ENCODE measurements at places on chromosomes 2 and 18. TPM values are rescaled to one million over a fixed set of nuclear protein-coding genes. Genes with fewer than 3 reads are reported as not detected.

DNA sequence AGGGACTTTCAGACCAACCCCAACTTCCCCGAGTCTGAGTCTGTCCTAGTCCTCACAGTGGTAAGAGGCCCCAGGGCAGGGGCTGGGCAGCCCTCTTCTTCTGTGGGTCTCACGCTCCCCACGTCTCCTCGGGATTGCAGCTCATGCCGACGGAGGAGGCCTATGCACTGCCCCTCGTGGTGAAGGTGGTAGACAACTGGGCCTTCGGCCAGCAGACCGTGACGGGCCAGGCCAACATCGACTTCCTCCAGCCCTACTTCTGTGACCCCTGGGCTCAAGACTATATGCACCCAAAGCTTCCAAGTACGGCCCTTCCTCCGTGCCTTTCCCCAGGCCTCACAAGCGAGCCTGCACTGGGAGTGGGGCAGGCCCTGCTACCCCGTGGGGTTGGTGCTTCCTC is 44.3 kb downstream of the LMAN2L start:
- H3K27ac ChIP-seq, result no peak overlapping the region
- DNase-seq, result no peak
- no peaks in the 10 kb centered on the region for H3K4me1 ChIP-seq
- no peaks in the 10 kb centered on the region for H3K27me3 ChIP-seq
- H3K4me3 ChIP-seq, result no peak overlapping the region

LIMS2 gene
- 158 TPM for total RNA-seq

PARD3B gene
- total RNA-seq, result 5.2 TPM

DNA sequence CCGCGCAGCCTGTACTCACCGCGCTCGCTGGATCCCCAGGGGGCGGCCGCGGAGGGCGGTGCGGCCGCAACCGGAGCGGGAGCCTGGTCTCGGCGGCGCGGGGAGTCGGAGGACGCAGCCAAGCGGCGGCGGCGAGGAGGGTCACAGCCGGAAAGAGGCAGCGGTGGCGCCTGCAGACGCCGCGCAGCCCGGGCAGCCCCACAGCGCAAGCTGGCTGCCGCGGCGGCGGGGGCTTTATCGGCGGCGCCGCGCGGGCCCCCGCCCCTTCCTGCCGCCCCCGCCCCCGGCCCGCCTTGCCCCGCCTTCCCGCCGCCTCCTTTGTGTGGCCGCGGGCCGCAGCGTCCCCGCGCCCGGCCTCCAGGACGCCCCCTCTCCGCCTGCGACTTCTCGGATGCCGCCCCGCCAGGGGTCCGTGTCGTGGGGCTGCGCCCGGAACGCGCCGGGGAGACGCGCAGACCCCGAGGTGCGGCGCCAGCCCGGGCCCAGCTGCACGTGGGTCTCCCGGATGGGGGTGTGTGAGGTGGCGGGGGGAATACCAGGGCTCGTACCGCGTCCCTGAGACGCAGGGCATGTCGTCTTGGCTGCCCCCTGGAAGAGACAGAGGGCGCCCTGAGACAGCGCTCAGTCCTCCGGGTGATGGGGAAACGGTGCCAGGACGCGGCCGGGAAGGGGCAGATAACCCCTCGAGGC is at the start of gene SERPINE2:
Gene SERPINE2 (minus strand): TSS at position 207 of the 690 bp plus-strand sequence. CDS start 37,386 bp downstream, outside the sequence.
- DNase-seq, result peak; percentile 71
- no peaks in the 10 kb centered on the region for H3K36me3 ChIP-seq
- H3K4me1 ChIP-seq, result peaks cover 5% of the 10 kb centered on the region
- peaks cover 21% of the 10 kb centered on the region for H3K27me3 ChIP-seq

DNA sequence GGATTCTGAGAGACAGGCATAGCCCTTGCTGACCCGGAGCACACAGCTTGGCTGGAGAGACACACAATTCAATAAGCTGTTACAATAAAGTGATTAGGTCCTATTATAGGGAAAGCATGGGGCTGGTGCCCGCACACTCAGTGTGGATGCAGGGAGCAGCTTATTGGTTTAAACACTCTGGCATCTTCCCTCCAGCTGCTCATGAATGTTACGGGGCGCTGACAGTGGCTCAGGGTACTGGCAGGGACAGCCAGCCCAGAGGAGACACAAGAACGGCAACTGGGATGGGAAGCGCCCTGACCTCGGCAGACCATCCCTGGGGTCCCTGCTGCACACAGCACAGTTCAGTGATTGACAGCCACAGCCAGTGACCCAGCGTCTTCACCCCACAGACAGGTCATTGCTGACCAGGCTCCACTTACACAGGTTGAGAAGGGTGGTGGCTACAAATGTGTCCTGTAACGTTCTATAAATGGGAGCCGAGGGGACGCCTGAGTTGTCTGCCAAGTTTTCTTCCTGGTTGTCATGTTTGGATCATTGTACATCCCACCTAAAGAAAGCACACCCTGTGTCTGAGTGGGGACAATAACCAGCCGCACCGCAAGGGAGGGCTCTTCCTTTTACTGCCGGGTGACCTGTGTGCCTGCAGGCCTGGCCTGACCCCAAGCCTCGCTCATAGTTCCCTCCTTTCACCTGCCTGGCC is 60.3 kb downstream of the SH3BP4 start:
- H3K27ac ChIP-seq, result no peak overlapping the region
- H3K27me3 ChIP-seq, result no peaks in the 10 kb centered on the region
- no peaks in the 10 kb centered on the region for H3K36me3 ChIP-seq
- H3K4me3 ChIP-seq, result no peak overlapping the region
- DNase-seq, result no peak

- peaks cover 4% of the 10 kb centered on the region for H3K27me3 ChIP-seq
- no peak for DNase-seq
- no peaks in the 10 kb centered on the region for H3K36me3 ChIP-seq
Observed at GRCh38 chr2:173715441-173715840, 249.7 kb downstream of the SP3 start.

DNA sequence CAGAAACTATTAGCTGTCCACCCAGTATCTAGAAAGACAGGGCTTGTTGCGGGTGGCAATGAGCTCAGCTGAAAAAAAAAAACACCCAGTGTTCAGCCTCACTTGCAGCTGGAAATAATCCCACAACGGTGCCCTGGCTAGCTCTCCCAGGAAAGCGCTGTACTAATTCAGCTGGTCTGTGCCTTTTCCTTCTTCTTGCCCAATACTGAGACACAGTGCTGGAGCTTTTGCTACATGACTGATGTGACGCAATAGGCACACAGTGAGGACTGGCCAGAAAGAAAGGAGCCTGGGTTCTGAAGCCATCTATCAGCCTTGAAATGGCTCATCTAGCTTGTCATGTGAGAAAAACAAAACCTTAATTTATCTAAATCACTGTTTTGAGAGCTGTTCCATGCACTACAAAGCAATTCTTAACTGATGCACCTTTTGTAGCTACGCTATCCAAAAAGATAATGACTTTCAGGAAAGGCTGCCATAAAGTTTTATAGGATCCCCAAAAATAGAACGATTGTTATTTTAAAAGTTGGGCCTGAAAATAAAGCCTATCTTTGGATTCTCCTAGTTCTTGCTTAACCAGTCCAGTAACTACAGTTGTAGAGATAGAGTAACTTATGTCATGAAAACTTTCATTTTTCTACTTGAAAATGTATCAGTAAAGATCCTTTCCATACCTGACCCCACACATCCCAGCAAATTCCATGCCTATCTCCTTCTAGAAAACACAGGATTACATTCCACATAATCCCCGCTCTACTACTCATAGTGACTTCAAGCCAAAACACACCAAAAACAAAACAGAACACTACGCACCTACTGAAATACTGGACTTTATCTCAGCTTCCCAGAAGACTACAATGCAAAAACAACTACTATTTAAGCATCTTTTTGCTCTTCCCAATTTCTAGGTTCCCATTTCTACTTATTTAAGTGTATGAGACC is 15.9 kb downstream of the KIDINS220 start:
- H3K36me3 ChIP-seq, result peaks cover 13% of the 10 kb centered on the region
- H3K4me3 ChIP-seq, result no peak overlapping the region
- H3K27me3 ChIP-seq, result no peaks in the 10 kb centered on the region
- H3K4me1 ChIP-seq, result peaks cover 27% of the 10 kb centered on the region
- H3K27ac ChIP-seq, result peak overlapping the region; percentile 78
- peak; percentile 40 for DNase-seq

GRCh38 chr2:136306836-136307235 is 188.9 kb upstream of the CXCR4 start:
- H3K4me3 ChIP-seq, result no peak overlapping the region
- H3K36me3 ChIP-seq, result no peaks in the 10 kb centered on the region
- H3K27ac ChIP-seq, result no peak overlapping the region
- H3K27me3 ChIP-seq, result no peaks in the 10 kb centered on the region

- H3K36me3 ChIP-seq, result no peaks in the 10 kb centered on the region
- no peak overlapping the region for H3K4me3 ChIP-seq
- H3K27me3 ChIP-seq, result peaks cover 74% of the 10 kb centered on the region
- H3K27ac ChIP-seq, result no peak overlapping the region
- DNase-seq, result no peak
- H3K4me1 ChIP-seq, result peaks cover 20% of the 10 kb centered on the region
Observed at GRCh38 chr2:218960309-218961165, 1.1 kb downstream of the CDK5R2 start.

GCG gene
- not detected for total RNA-seq

- DNase-seq, result no peak
- H3K27me3 ChIP-seq, result no peaks in the 10 kb centered on the region
- H3K27ac ChIP-seq, result peak overlapping the region; percentile 17
- no peaks in the 10 kb centered on the region for H3K36me3 ChIP-seq
- H3K4me1 ChIP-seq, result peaks cover 24% of the 10 kb centered on the region
- no peak overlapping the region for H3K4me3 ChIP-seq
Observed at GRCh38 chr2:217852555-217853211, 150.1 kb downstream of the TNS1 start.

DNA sequence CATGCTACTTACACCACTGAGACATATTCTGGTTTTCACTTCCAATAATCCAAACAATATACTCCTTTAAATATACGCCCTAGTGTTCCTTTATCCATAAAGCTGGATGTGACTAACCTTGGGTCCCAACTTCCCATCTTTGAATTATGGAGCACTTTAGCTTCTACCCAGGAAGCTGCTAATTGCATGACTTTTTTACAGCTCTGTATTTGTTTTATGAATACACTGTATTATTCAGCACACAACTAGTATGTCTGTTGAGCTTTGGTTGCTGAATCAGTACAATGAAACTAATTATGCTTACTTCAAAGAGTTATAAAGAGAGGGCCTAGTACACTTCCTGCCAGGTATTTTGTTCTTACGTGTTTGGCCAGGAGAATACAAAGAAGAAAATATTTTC is 118.5 kb downstream of the BAZ2B start:
- DNase-seq, result no peak
- peak overlapping the region; percentile 17 for H3K27ac ChIP-seq
- H3K4me3 ChIP-seq, result no peak overlapping the region
- H3K36me3 ChIP-seq, result no peaks in the 10 kb centered on the region
- no peaks in the 10 kb centered on the region for H3K27me3 ChIP-seq

PLEKHH2 gene
- total RNA-seq, result 6.5 TPM

- H3K36me3 ChIP-seq, result no peaks in the 10 kb centered on the region
- DNase-seq, result no peak
- no peak overlapping the region for H3K27ac ChIP-seq
- no peaks in the 10 kb centered on the region for H3K27me3 ChIP-seq
Observed at GRCh38 chr18:70384181-70384790, 95.4 kb downstream of the SOCS6 start.

KIF3C gene
- total RNA-seq, result 3.1 TPM

GRCh38 chr2:173153301-173153885 is 77.7 kb downstream of the MAP3K20 start:
- no peaks in the 10 kb centered on the region for H3K36me3 ChIP-seq
- H3K4me1 ChIP-seq, result peaks cover 13% of the 10 kb centered on the region
- H3K4me3 ChIP-seq, result no peak overlapping the region
- H3K27me3 ChIP-seq, result no peaks in the 10 kb centered on the region
- DNase-seq, result no peak
- H3K27ac ChIP-seq, result no peak overlapping the region

DNA sequence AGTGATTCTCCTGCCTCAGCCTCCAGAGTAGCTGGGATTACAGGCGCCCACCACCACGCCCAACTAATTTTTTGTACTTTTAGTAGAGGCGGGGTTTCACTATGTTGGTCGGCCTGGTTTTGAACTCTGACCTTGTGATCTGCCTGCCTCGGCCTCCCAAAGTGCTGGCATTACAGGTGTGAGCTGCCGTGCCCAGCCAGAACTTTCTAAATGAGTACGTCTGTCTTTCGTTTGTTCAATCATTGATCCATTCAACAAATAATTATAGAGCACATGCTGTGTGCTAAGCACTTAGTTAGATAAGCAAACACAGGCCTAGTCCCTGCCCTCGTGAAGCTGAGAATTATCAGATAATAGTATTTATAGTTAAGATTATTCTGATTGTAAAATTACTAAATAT is 56.5 kb downstream of the TTC39C start:
- no peaks in the 10 kb centered on the region for H3K4me1 ChIP-seq
- H3K36me3 ChIP-seq, result no peaks in the 10 kb centered on the region
- no peaks in the 10 kb centered on the region for H3K27me3 ChIP-seq

DES gene
- total RNA-seq, result 27,245 TPM

PPIG gene
- total RNA-seq, result 26.3 TPM

DNA sequence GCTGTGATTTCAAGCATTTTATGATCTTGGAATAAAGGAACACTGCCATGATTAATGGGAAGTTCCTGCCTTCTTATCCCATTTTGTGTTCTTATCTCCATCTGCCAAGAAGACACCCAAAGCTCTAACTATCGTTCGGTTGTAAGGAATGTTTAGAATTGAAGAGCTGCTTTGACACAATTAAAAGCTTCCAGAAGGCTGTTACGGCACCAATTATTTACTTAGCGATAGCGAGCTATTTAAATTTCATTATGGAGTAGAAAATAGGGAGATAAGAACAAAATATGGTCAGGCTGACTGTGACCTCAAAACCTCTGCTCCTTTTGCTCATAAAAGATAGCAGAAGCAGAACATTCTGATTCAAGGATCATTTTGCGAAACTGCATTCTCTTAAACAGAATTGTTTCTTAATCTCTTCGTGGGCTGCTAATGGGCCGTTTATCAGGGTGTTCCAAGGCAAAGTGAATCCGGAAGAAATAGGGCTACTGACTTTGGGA is 101.6 kb downstream of the SLC4A3 start:
- no peak overlapping the region for H3K27ac ChIP-seq
- H3K36me3 ChIP-seq, result no peaks in the 10 kb centered on the region
- H3K27me3 ChIP-seq, result no peaks in the 10 kb centered on the region
- no peak for DNase-seq
- no peak overlapping the region for H3K4me3 ChIP-seq

DNA sequence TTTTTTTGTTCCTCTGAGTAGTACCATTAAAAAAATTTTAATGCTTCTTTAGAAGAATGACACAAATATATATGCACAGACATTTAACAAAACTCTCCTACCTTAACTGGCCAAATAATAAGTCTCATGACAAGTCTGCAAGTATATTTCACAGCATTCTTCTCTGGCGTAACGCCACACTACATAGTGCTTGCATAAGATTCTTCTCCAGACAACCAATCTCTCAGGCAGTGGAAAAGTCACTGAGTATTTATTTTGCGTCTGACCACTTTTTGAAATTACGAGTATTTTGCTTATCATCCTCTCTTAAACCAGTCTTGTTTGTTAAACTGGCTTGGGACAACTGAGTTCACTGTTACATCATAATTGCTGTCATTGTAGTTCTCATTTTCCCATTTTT is 749.2 kb downstream of the ADCYAP1 start:
- no peak overlapping the region for H3K4me3 ChIP-seq
- H3K27ac ChIP-seq, result no peak overlapping the region
- H3K36me3 ChIP-seq, result no peaks in the 10 kb centered on the region
- H3K4me1 ChIP-seq, result no peaks in the 10 kb centered on the region
- no peaks in the 10 kb centered on the region for H3K27me3 ChIP-seq
- no peak for DNase-seq
